ENCODE measurements at places on chromosomes 13 and 19. TPM values are rescaled to one million over a fixed set of nuclear protein-coding genes. Genes with fewer than 3 reads are reported as not detected.

DNA sequence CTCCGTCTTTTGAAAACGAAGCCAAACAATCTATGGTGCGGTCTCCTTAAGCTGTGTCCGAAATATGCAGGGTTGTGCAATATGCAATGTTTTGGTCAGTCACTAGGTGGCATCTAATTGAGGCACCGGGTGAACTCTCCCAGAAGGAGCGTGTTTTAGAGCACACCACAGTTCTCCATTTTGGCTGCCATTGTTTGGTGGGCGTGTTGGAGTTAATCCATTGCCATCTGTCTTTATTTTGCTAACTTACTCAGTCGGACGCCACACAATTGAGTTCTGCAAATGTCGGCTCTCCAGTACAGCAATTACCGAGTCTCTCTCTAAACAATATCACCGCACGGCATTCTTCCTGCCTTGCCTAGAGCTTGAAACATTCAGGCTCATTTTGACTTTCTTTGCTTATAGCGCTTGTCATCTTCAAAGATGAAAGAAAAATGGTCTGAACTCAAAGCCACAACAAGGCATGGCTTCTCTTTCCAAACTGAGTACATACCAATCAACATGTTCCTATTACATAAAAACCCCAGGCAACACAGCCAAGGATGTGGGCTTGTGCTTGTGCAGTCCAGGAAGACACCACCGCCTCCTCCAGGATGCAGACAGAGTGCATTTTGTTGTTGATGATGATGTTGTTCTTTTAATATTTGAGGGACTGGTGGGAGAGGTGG, 182.0 kb upstream of the SERP2 start:
- H3K4me3 ChIP-seq: no peak overlapping the region
- peak overlapping the region; percentile 46 for H3K27ac ChIP-seq
- no peaks in the 10 kb centered on the region for H3K27me3 ChIP-seq

Gene ZNF112
- 4.8 TPM for total RNA-seq

Gene CNN1
- 16.4 TPM for total RNA-seq

DNA sequence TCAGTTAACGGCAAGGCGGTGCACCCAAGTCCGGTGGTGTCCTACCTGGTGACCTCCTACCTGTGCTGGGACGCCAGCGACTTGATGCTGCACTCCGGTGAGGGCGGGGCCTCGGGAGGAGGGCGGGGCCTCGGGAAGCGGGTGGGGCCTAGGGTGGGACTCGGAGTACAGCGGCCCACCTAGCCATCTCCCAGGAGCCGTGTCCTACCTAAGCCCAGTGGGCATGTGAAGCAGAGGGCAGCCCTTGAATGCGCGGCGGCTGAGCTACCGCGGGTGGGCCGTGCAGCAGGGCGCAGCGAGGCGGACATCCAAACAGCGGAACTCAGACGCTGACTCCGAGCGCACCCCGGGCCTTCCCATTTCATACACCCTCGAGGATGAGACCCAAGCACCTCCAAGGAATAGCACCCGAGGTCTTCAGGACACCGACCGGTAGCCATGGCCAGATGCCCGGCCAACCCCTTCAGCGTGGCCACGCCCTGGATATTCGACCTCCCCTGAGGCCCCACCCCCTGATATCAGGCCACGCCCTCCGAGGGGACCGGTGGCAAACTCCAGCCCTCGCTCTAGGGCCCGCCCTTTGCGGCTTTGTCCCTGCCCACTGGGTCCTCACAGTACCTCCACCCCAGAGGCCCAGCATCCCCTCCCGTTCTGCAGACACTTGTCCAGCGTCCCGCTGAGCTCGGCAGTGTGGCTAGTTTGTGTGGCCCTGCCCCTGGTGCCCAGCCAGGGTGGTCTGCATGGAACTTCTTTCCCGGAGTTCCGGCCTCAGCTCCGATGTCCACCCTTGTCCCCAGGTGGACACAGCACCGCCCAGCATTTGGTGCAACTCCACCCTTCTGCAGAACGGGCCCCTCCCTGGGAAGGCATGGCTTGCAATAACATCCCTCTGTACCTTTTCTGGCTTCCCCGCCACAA, 5.4 kb downstream of the KLK1 start:
- H3K4me1 ChIP-seq: peaks cover 8% of the 10 kb centered on the region
- peaks cover 63% of the 10 kb centered on the region for H3K27me3 ChIP-seq
- peak; percentile 68 for DNase-seq
- peak overlapping the region; percentile 44 for H3K4me3 ChIP-seq

GRCh38 chr19:38162632-38163031, 61.4 kb downstream of the DPF1 start:
- H3K4me3 ChIP-seq: no peak overlapping the region
- H3K27ac ChIP-seq: no peak overlapping the region
- DNase-seq: no peak

- no peak overlapping the region for H3K4me3 ChIP-seq
- no peak for DNase-seq
- no peak overlapping the region for H3K27ac ChIP-seq
- H3K36me3 ChIP-seq: no peaks in the 10 kb centered on the region
Measured at GRCh38 chr19:17331045-17331558, 3.6 kb downstream of the ANO8 start.

GRCh38 chr19:3471954-3472655, 8.2 kb downstream of the SMIM24 start:
- H3K27ac ChIP-seq: no peak overlapping the region
- no peaks in the 10 kb centered on the region for H3K27me3 ChIP-seq
- H3K4me1 ChIP-seq: peaks cover 14% of the 10 kb centered on the region
- DNase-seq: no peak

Measured in lower lobe of right lung (tissue), 2 donors.